ENCODE measurements at places on chromosomes 12 and 14.

GRCh38 chr12:92270521-92270920 lies 124.9 kb upstream of the BTG1 start:
- no peak for DNase-seq

DNA sequence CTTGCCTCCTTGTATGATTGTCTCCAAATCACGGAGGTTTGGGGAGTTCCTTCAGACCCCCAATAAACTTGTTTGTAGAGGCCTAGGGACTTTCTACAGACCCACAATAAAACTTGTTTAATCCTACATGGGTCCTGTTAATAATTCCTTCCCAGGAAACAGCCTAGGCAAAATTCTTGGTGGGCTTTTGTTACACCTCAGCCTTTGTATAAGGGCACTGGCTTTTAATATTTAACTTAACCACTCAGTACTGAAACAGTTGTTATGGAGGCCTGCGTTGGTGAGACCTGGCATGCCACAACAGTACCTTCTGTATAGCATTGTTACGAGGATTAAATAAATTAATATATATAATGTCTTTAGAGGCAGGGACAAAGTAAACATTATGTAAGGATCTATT lies 32.7 kb upstream of the FAR2 start:
- DNase-seq: no peak

GRCh38 chr12:27688671-27689070 lies 7.6 kb upstream of the REP15 start:
- no peak for DNase-seq

DNA sequence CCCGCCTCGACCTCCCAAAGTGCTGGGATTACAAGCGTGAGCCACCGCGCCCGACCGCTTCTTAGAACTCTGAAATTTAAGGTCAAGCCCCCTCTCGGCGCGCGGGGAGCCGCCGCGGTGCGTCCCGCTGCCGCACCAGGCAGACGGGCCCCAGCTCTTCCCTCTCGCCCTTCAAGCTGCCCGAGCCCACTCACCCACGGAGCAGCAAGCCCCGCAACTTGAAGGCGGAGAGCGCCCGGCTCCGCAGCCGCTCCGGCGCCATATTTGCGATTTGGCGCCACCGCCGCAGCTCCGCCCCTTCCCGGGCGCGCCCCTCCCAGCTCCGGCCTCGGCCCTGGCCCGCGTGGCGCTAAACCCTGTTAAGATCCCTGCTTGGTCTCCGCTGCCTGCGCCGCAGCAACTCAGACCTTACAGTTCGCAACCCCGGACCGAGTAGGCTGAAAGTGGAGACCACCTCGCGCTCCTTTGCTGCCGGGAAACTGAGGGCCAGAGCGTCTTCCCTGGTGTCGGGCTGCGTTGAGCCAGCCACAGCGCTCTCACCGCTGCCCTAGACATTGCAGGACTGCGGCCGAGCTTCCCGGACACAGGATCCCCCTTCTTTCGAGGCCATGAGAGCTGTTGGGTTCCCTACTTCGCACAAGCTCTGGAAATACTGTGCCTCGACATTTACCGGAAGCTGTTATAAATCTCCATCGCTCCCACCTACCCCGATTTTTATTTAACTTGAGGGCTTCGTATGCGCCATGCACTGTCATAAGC lies at the start of gene POLE2:
TSS of gene POLE2 (minus strand) at position 273 of the 759 bp plus-strand sequence. CDS start at position 262, 11 bp downstream.
- no peak for DNase-seq

DNA sequence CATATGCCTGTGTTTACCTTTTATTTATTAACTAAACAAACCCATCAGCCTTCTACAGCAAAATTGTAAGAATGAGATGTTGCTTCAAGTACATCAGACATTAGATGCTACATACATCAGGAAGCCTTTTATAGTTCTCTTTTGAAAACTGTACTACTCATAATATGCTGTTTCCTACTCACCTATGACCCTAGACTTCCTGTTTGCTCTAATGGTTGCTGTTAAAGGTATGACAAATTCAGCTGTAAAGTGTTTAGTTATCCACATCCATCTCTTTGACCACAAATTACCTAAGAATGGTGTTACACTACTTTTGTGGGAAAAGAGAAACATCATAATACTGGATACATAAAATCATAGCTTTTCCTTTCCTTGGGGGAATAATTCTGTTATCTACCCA lies 220.0 kb downstream of the RAD51B start:
- no peak for DNase-seq
